ENCODE measurements at places on chromosomes 1 and 21.

DNA sequence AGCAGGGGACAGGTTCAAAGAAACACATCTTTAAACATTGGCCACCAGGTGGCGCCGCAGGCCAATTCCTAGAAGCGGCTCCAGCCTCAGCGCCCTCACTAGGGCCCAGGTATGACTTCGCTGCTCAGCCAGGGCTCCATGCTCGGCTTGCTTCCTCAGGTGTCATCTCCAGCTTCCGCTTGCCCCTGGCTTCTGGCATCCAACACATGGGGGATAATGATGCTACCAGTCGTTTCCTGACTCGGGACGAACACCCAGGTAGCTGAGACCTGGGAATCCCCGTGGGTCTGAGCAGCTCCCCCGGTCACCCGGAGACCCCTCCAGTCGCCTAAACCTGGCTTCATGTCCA lies 8.5 kb upstream of the MEX3A start:
- peak; percentile 87 for DNase-seq

- no peak for DNase-seq
Observed at GRCh38 chr1:198042168-198042567, 114.6 kb upstream of the NEK7 start.

- DNase-seq: no peak
Observed at GRCh38 chr1:53644496-53644895, 94.5 kb downstream of the GLIS1 start.

- DNase-seq: no peak
Observed at GRCh38 chr1:43719063-43719462, 11.7 kb downstream of the ST3GAL3 start.

GRCh38 chr1:8987881-8988617 lies 38.2 kb downstream of the SLC2A7 start:
- peak; percentile 71 for DNase-seq

GRCh38 chr21:31900121-31900895 lies 27.5 kb downstream of the HUNK start:
- no peak for DNase-seq

GRCh38 chr1:208837242-208837641 lies 593.1 kb upstream of the PLXNA2 start:
- no peak for DNase-seq

DNA sequence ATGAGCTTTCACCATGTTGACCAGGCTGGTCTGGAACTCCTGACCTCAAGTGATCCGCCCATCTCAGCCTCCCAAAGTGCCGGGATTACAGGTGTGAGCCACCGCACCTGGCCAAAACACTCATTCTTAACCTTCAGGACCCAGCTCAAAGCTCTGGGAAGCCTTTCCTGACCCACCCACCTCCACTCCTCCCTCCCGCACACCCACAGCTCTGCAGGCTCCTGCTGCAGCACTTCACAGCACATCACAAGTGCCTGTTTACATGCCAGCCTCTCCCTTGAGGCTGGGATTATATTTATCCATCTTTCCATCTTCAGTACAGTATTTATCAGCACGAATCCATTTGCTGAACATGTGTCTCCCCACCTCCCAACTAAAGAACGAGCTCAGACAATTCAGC lies 14.9 kb downstream of the SLC9A1 start:
- no peak for DNase-seq

DNA sequence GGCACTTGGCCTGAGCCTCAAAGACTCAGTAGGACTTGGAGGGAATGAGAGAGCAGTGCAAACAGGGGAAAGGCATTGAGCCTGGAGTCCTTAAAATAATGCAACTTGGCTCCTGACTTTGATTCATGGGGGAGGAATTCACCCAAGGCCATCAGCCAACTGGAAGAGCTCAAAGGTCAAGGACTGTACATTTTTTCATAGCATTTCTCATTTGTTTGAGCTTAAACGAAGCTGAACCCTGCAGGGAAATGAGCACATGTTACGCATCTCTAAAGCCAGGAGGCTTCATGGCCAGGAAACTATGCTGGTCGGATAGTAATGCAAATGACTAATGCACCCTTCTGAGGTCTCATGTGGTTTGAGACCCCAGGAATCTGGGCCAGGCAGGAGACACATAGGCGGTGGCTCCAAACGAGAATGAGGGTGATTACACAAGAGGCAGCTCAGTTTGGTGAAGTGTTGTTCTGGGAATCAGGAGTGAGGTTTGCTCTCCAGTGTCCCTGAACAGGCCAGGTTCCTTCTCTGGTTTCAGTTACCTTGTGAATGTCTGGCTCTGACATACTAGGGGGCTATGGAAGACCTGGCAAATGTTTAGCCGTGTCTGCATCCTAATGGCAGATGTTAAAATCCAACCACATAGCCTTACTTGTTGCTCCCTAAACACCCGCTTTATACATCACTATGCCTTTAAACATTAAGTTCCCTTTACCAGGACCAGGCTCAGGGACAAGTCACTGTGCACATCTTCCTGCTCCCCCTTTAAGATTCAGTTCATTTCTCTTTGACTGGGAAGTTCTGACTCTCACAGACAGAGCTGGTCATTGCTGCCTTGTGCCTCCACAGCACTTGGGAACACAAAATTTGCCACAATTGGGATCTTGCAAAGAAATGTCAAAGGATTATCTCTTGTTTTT lies 503.9 kb upstream of the USP24 start:
- no peak for DNase-seq

Measured in midbrain (tissue), 1 donor.